ENCODE measurements at places on chromosomes 5 and 9.

GRCh38 chr5:151770383-151771258 is 1.1 kb upstream of the G3BP1 start:
- no peak for DNase-seq

DNA sequence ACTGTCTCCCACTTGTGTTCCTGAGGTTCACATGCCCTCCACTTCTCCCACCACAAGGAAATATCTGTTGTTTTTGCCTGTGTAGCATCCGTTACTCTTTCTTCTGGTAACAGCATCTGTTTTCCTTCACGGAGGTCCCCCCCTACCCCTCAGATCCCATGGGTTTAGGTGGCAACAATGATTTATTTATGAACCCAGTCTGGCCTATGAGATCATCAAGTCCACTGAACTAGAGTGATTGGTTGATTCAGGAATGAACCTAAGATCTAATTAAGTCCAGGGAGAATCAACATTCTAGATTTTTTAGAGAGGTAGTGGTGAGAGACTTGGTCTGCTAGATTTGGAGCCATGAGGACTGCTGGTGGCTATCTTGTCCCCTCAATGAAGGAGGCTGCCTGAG is 166.8 kb downstream of the NR3C1 start:
- DNase-seq = no peak

- no peak for DNase-seq
Observed at GRCh38 chr9:20144197-20144596, 355.4 kb upstream of the SLC24A2 start.

DNA sequence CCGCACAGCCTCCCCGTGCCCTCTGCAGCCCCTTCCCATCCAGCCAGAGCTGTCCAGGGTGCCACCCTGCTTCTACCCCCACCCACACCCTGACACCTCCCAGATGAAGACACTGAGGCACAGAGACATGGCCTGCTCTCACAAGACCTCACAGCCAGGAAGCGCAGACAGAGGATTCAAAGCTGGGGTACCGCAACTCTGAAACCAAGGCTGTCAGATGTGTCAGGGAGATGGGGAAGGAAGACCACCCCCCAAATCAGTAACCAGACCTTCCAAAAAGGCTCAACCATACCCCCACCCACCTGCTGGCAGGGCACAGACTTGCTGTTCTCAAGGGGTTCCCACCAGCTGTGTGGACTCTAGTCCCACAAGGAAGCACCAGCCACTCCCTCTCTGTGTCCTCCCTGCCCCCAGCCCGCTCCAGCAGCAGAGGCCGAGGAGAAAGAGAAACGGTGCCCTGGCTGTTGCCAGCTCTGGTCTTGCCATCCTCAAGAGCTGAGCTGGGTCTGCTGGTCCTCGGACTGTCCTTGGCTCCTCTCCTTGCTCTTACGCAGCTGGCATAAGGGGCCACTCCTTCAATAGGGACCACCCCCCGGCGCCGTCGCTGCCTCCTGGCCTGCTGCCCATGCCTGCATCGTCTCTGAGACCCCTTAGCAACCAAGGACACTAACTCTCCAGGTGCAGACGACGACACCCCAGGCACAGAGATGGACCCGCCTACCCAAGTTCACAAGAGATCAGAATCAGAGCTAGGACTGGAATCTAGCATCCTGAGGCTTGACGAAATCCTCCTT is 699 bp downstream of the AKNA start:
- DNase-seq = no peak

- DNase-seq = peak; percentile 57
Observed at GRCh38 chr9:110099236-110100095, 108.5 kb downstream of the C9orf152 start.

GRCh38 chr9:76371901-76372300 is 22.3 kb downstream of the RFK start:
- no peak for DNase-seq

GRCh38 chr9:119963258-119963797 is 594.1 kb upstream of the BRINP1 start:
- DNase-seq = peak; percentile 93

DNA sequence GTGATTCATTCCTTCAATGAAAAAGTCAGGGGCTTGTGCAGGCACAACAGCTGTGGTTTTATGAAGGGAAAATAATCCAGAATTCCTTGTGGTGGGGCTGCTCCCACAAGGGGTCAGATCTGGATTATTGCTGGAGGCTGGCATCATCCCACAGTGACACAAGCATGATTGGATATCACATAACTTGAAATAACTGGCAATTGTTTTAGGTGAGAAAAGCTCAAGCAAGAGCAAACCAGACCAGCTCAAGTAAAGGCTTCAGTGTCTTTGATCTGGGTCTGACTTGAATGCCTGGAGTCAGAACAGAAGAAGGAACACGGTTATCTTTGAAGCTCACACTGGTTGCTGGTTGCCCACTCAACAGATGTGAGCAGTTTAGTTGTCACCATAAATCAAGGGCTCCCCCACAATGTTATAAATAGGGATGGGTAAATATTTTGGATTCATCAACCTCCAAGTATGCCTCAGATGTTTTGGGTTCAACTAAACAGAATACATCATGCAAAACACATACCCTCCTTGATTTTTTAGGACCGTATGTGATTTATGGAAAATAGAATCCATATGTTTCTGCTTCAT is 3.1 kb upstream of the ZNF474 start:
- peak; percentile 37 for DNase-seq

DNA sequence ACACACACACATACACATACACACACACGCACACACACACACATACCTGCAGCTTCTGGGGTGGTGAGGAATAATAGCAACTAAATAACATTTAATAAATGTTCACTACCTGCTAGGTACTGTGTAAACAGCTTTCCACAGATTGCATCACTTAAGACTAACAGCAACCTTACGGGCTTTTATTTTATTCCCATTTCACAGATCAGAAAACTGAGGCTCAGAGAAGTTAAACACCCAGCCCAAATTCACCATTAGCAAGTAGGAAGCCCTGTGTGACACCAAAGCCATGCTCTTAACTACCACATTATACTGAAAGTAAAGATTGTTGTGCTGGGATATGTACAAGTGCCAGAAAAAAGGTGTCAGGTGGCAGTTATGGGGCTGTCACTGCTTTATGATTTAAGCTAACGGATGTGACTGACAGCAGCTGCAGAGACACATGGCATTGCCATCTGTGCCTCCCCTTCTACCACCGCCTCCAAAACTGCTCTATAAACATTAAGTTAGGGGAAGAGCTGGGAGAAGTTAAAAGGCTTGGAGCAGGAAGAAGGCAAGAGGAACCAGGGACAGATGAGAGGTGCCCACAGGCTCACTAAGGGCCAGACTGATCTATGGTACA is 13.6 kb downstream of the MTMR12 start:
- DNase-seq = no peak

- DNase-seq = no peak
Observed at GRCh38 chr5:149995385-149996204, 4.9 kb downstream of the TIGD6 start.

DNA sequence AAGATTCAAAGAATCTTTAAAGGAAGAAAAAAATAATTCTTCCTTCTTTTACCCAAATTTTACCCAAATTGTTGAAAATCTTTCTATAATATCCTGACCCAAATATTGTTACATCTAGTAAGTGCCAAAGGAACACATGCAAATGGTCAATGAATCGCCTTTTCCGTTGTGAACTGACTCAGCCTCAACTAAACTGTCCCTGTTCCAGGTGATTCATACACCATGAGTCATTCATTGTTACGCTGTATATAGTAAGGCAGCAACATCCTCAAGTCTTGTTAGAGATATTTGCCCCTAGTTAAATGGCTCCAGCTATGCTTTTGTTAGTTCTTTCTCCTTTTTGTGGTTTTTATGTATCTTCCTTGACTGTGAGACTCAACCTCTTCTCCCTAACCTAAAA is 9.7 kb downstream of the PTGER4 start:
- peak; percentile 84 for DNase-seq

- no peak for DNase-seq
Observed at GRCh38 chr9:99834474-99834873, 12.8 kb downstream of the NR4A3 start.

GRCh38 chr9:114017741-114018715 is 60.1 kb downstream of the AMBP start:
- DNase-seq = no peak

- DNase-seq = no peak
Observed at GRCh38 chr9:33906769-33907168, 89.8 kb downstream of the UBE2R2 start.

DNA sequence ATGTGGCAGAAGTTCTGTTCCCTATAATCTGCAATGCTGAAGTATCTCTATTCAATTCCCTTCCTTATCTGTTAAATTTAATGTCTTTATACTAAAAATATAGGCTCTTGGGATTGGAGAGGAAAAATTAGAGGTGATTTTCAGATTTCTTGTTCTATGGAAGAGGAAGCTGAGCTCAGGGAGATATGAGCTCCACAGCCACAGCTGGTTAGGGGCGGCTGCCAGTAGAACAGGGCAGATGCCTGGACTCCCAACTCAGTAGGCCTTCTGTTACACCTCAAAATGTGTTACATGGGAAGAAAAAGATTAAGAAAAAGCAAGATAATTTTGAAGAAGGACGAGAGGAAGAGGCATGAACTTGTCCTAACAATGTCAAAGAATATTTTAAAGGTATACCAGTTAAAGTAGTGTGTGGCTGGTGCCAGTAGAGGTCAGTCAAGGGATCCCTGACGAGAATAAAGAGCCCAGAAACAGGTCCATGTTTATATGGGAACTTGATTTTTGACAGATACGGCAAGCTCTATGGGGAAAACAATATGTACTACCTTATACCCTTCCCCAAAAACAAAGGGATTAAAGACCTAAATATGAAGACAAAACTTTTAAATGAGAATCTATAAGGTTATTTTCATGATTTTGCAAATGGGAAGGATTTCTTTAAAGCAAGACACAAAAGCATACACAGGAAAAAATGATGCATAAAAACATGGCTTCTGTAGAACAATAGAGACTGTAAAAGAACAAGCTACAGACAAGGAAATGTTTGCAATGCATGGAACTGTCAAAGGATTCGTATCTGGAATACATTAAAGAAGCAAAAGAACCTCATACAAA is 28.7 kb downstream of the DNAJC21 start:
- no peak for DNase-seq

DNA sequence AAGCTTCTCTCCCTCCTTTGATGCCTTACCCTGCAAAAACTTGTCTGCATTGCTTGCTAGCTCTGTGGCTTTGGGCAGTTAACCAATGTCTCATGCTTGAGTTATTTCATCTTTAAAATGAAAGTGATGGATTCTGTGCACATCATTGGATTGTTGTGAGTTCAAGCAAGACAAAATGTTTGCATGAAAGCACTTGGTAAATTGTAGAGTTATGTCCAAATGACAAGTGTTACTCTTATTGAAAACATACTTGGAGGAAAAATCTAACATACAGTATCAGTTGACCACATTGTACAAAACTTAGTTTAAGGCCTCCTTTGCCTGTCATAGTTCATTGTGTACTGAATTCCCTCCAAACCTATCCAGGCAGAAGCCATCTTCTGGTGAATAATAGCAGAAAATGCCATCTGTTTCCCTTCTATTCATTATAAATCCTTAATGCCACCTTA is 30.0 kb downstream of the TGFBR1 start:
- DNase-seq = peak; percentile 31

- DNase-seq = no peak
Observed at GRCh38 chr9:130426883-130427282, 17.9 kb upstream of the ASS1 start.

- no peak for DNase-seq
Observed at GRCh38 chr5:54362434-54362833, 52.1 kb upstream of the ARL15 start.

GRCh38 chr5:120512068-120512467 is 48.0 kb downstream of the PRR16 start:
- no peak for DNase-seq

DNA sequence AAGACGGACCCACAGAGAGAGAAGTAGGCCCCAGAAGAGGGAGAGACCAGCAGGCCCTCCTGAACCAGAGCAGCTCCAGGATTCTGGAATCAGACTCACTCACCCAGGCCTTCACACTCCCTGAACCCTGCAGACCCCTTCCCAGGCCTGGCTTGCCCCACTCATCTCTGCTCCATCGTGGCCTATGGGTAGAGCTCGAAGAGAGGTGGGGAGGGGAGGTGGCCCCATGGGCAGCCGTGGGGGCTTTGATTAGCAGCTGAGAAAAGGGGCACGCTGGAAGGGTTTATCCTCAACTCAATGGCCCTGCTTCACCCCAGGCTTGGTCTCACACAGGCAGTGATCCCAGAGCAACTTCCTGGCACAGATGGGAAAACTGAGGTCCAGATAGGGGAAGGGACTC is 613 bp downstream of the MYMK start:
- no peak for DNase-seq

DNA sequence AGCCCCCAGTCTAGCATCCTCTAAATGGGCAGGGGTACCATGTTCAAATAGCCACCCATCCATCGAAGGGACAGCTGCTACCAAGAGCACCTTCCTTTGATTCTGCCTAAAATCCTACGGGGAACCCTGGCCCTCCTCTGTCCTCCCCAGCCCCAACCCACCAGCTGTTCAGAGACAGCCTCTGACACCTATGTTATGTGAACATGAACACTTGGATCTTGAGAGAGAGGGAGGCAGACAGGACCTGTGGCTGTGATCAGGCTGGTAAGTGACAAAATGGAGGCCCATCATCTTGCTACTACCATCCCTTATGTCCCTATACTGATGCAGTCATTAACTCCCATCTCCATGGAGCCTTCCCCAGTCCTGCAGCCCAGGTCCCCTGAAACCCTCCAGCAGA is 8.2 kb downstream of the SLC23A1 start:
- DNase-seq = no peak

GRCh38 chr5:173643964-173644363 is 27.5 kb upstream of the BOD1 start:
- no peak for DNase-seq

DNA sequence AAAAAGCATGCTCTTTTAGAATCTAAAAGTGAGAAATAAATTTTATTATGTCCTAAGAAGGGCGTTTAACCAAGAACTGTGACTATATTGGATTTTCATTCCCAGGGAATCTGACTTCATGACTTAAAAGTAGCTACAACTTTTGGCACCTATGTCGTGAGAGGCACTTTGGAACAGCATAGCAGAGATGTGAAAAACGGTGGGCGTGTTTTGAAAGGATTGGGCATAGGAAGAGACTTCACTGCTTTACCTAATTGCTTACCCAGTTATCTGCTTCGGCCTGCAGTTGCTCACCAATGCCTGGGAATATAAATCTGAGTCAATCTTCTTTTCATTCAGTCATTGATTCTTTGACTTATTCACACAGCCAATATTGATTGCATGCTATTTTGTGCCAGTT is 363.4 kb downstream of the DNAH5 start:
- DNase-seq = no peak

GRCh38 chr5:33841891-33842290 is 49.9 kb downstream of the ADAMTS12 start:
- no peak for DNase-seq

DNA sequence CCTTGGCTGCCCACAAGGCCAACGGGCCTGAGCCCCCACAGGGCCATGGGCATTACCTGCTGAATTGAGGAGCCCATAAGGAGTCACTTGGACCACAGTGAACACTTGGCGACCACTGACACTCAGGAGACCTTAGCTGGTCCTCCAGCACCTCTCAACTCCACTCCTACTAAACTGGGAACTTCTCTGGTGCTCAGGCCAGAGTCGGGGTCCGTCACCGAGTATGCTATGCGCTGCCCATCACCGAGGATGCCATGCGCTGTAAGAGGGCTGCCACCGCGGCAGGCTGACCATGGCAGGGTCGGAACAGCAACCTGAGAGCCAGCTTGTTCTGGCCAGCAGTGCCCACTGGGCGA is 600 bp upstream of the SQSTM1 start:
- DNase-seq = no peak

GRCh38 chr5:123771715-123772114 is 259.7 kb downstream of the CSNK1G3 start:
- DNase-seq = no peak
